ENCODE measurements at places on chromosomes 3 and 15.

DNA sequence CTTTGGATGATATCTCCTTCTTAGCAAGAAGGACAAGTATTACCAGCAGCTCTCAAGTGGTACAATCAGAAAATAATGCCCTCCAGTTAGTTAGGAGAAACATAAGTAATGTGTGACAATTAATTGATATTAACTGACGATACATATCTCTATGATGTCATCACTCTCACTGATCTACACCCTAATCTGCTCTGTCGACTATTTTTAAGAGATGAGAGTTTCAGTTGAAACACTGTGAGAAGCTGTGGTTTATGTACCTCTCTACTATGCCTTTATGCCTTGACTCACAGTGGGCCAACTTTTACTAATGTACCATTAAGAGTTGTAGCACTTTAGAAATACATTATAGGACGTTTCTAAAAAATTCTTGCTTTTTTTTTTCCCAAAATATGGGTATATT is 8.6 kb downstream of the CEP152 start:
- DNase-seq: no peak

DNA sequence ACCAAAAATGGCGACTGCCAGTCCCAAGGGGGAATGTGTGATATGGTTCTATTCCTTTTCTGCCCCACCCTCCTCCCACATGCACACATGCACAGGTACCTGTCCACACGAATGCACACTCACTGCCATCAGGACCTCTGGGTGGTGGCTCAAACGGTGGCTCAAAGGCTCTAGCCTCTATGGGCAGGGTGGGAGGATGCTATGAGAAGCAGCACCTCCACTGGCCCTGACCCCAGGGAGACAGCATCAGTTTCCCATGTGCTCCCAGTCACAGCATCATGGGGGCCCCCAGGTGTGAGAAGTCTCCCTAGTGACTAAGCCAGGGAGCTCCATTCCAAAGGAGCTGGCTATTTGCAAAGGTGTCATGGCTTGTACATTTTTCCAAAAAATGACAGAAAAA is 15.9 kb downstream of the SEMA3G start:
- no peak for DNase-seq

DNA sequence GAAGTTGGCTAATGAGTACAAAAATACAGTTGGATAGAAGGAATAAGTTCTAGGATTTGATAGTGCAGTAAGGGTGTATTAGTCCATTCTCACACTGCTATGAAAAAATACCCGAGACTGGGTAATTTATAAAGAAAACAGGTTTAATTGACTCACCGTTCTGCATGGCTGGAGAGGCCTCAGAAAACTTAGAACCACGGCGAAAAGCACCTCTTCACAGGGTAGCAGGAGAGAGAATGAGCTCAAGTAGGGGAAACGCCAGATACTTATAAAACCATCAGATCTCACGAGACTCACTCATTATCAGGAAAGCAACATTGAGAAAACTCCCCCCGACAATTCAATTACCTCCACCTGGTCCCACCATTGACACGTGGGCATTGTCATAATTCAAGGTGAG is 483.3 kb downstream of the TUSC7 start:
- DNase-seq: no peak

DNA sequence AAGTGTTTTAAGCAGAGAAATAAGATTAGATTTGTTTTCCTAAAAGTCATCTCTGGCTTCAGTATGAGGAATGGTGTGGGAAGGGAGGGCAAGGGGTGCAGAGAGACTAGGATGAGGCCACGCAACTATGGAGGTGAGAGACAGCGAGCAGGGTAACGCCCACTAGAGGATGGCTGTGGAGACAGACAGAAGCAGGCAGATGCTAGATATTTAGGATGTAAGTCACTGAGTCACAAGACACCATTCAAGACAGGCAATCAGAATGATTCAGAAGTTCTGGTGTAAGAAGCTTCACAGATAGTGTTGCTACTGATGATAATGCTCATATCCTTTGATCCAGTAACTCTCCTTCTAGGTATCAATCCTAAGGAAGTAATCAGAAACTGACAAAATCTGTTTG is 19.1 kb downstream of the HSPBAP1 start:
- DNase-seq: no peak

Data from cerebellar nuclear complex (tissue), 1 donor.